ENCODE measurements at places on chromosomes 1 and 21.

GRCh38 chr1:156742801-156743200 is 1.9 kb upstream of the MRPL24 start:
- DNase-seq = no peak

GRCh38 chr1:222525951-222526350 is 22.0 kb downstream of the HHIPL2 start:
- no peak for DNase-seq

- DNase-seq = no peak
Observed at GRCh38 chr1:44134071-44134920, 7.1 kb downstream of the KLF18 start.

GRCh38 chr1:89269277-89269676 is 3.4 kb downstream of the GBP5 start:
- DNase-seq = peak; percentile 50

DNA sequence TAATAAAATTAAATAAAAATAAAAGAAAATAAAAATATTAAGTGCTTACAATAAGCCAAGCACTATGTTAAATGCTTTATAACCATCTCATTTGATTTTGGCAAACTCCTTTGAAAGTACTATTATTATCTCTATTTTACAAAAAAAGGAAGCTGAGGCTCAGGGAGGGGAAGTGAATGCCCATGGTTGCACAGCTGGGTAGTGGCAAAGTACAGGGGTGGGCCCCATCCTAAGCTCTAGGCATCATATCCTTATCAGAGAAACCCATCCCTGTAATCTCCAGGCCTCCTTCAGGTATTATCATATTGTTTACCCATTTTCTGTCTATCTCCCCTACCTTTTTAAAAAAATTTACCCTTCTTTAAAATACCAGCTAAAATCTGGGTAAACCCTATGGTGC is 2.3 kb upstream of the MED18 start:
- no peak for DNase-seq
